DMS53 (cell line): ENCODE measurements at places on chromosomes 2 and 18.

GRCh38 chr2:152961351-152961750, 242.9 kb downstream of the ARL6IP6 start:
- DNase-seq, result no peak

- DNase-seq, result no peak
These were observed 6.0 kb downstream of the RETREG2 start for GRCh38 chr2:219184121-219184520.

DNA sequence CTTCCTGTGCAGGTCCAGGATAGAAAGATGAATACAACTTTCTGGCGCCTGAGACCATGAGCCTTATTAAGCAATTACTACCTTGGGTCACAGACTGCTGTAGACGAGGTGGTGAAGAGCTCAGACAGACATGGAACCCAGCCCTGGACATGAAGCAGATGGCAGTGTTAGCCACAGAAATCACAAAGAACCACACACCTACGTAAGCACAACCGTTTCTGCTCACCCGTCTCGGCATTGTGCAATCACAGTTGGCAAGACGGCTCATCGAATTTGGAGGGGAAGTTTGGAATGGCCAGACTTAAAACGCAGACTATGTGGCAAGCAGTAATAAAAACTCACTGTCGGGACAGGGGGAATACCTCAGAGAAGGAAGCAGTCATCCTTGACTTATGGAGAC, 24.3 kb upstream of the ASPRV1 start:
- DNase-seq, result no peak

DNA sequence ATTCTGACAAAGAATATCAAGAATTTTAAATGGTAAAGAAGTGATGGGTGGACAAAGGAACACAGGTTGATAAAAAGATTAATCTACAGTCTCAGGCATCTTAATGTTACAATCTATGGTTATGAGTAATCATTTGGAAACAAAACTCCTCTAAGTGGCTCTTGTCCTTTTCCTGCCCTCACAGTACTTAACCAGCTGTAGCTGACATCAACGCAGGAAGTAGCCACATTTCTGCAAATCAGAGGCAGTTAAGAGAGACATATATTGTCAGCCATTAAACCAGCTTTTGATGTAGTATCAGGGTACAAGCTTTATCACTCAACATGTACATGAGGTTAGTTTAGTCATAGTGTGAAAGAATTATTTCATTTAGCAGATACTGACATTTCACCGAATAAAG, 244.6 kb downstream of the NR4A2 start:
- DNase-seq, result peak; percentile 91

DNA sequence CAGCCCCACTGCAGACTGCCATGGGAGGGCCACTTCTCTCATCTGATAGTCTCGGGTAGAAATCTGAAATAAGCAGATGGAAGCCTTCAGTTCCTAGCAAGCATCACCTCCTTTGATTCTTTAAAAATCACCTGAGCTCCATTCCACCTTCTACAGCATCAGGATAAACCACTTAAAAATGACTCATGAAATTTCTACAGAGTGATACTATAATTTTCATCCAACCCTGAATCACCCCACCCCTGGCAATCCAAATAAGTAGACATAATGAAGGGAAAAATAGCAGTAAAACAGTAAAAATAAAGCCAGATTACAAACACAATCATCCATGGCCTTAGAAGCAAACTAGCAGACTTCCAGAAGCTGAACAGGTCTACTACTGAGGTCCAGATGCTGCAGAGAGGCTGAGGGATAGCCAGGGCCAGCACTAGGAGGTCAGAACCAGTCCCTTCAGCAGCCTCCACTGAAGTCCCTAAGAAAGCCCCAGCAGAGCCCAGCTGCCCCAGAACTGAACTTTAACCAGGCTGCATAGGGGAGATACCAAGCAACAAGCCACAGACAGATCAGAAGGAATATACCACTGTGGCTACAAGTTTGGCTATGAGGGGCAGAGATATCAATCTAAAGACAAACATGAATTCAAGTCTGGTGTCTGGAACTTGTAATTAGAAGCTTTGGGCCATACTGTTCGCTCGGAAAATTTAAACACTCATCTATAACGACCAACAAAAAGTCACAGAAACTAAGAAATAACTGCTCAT, 54.7 kb upstream of the RNU4ATAC start:
- peak; percentile 26 for DNase-seq

- DNase-seq, result peak; percentile 83
These were observed 31.2 kb downstream of the C1D start for GRCh38 chr2:68031542-68032160.

DNA sequence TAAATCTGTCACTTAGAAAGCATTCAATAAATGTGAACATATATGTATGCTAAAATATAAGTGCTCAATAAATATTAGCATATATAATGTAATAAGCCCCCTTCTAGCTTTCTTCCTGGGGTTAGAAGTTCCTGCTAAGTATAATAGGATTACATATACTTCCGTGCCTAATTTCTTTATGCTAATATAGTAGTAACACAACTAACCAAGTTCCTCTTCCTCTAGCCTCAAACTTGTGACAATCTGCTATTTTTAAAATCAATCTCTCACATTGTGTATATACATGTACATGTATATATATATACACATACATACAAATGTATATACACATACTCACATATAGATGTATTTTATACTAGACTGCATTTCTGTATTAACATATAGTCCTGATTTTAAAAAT, 32.2 kb downstream of the TLK1 start:
- no peak for DNase-seq

DNA sequence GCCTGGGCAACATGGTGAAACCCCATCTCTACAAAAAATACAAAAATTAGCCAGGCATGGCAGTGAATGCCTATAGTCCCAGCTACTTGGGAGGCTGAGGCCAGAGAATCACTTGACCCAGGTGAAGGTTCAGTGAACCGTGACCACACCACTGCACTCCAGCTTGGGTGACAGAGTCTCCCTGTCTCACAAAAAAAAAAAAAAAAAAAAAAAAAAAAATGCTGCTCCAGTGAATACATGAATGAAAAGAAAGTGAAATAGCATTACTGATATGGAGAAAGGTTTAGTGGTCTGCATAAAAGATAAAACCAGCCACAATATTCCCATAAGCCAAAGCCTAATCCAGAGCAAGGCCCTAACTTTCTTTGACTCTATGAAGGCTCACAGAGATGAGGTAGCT, 44.5 kb downstream of the METTL8 start:
- DNase-seq, result peak; percentile 18

DNA sequence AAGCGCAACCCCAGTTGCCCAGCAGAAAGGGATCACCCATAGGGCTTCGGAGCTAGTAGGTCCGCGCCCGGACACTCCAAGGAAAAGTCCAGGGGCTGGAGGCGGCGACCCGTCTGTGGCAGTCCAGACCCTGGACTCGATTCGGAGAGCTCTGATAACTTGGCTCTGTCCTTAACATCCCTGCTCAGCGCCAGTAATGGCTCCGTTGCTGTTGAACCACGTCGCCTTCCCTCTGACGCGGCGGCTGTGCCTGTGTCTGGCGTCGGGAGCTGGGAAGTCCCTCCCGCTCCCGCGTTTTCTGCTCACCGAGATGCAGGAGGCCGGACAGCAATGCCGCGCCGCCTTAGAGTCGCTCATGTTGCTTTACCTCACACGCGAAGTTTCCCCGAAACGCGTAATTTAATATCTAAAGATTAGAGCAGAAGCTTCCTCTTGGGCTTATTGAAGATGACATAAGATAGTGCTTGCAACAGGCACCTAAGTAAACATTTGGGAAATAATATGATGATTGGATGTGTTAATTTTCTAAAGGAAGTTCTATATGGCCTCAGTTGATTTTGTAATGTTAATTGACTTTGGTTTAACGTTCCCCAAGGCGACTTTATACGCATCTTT, 1.3 kb upstream of the ZBTB14 start:
- peak; percentile 98 for DNase-seq

DNA sequence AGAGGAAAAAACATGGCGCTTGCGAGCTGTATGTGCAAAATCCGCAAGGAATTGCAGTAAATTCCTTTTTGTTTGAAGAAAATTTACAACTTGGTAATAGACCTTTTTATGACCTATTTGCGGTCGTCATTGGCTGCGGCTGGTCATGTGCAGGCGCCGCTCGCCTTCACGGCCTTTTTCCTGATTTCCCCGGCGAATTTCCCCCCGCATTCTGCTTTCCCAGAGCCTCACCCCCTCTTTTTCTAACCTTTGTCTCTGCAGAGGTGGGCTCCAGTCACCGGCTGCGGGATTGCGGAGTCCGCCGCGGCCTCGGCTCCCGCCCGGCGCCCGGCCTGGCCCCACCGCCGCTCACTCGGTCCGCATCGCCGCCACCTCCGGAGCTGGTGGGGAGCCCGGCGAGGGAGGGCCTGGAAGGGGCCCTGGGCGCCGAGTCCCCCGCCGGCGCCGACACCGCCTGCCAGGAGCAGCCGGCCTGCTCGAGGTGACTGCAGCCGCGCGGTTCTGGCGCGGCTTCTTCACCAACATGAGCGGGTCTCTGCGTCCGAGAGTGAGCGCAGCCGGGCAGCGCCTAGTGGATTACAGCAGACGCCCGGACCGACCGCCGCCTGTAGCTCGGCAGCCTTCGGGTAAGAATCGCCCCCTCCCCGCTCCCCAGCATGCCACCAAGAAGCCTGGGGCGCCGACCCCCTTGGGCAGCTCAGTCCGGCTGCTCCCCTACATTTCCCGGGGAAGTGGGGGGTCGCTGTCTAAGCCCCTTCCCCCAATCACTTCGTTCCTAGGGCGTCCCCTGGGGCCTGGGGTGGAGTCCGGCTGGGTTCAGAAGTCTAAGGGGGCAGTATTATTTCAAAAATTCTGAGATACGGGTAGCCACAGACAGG, 7.1 kb downstream of the HOXD8 start:
- peak; percentile 58 for DNase-seq

DNA sequence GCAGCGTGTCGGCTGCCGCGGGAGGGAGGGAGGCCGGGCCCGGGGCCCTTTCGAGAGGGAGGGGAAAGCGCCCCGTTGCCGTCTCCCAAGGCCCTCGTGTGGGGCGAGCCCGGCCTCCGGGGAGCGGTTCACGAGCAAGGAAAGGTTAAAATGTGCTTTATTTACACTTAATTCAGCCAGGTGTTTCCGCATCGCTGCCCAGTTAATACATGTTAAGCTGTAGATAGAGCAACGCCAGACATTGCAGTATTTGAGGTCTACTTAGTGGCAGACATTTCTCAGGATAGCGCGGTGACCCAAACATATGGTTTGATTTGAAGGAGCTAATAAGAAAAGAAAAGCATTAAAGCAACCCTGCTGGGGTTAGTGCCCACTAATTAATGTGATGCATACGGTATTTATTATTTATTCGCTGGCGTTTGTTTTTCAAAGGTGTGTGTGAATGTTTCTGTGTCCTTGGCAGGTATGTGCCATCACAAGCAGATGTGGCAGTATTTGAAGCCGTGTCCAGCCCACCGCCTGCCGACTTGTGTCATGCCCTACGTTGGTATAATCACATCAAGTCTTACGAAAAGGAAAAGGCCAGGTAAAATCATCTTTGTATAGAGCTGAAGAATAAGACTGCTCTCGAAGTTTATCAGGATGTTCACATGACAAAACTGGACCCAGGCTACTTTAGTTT, 571 bp downstream of the EEF1B2 start:
- DNase-seq, result peak; percentile 49

DNA sequence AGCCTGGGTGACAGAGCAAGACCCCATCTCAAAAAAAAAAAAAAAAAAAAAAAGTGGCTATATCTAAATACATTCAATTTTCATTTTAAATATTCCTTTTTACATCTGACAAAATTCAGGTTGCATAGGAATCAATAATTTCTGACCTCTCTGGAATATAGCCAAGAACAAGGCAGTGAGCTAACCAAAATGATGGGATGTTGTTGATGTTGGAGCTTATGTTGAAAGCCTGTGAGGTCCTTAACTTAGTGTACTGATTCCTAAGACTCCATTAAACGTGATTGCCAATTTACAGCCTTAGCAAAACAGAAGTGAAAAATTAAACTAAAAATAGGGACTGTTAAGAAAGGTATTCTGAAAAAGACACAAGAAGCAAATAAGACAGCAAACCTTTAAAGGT, 109.6 kb downstream of the MEP1B start:
- DNase-seq, result no peak

DNA sequence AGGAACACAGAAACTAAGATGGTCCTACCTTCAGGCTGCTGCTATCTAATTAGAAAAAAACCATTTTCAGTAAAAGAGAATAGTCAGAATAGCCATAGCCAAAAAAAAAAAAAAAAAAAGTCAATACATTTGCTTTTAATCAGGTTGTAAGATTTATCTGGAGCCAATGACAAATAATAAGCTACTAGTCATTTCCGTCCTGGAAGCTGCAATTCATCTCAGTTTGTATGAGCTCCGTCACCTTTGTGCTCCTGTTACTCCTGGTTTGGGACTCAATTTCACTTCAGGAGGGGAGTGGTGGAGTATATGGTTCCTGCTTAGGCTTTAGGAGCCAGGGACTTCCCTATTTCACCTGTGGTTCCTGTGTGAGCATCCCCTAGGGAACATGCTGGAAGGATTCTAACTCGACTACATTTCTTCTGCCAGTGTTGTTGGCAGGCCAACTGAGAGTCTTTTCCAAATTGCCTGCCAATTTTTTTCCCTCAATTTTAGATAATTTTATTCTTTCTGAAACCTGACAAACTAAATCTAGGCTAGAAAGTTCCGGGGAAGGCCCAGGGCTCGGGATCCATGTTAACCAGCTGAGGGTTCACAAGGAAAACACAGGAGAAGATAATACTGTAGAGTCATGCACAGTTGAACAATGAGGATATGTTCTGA, 481.8 kb downstream of the DLGAP1 start:
- no peak for DNase-seq

DNA sequence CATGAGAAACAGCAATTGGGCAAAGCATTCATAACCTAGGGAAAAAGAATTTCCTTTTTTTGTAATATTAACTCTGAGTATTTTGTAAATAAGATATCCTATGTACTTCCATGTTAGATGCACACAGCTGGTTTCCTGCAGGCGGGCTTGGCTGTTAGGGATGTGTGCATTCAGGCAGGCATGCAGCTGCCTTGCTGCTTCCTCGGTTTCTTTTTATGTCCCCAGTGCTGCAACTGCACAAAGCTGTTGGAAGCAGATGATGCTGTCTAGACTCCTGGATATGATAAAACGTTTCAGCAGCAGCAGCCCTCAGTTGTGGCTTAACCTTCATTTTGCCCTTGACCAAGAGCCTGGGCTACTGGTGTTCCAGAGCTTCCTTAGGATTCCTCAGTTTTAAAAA, 89.4 kb upstream of the EML6 start:
- DNase-seq, result no peak

DNA sequence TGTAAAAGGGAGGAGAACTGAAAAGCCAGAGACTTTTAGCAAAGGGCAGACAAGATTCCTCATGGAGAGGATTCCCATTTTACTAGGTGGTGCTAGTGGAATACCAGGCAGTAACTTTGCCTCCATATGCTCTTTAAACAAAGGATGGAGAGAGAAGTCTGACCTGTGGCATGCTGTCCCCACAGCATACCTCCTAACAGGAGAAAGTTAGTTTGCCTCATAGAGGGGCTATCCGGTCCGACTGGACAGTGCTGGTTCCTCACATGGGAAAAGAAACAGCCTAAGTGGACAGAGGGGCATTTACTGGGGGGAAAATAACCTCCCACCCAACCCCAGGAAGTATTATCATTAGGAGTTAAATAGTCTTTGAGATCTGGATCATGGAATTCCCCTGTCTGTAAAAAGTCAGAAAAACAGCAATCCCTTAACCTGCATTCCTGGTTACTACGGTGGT, 31.6 kb upstream of the GMCL1 start:
- DNase-seq, result no peak
